ENCODE measurements at places on chromosomes 7 and 10.

GRCh38 chr10:8453587-8453986, 399.1 kb downstream of the GATA3 start:
- no peak for DNase-seq

DNA sequence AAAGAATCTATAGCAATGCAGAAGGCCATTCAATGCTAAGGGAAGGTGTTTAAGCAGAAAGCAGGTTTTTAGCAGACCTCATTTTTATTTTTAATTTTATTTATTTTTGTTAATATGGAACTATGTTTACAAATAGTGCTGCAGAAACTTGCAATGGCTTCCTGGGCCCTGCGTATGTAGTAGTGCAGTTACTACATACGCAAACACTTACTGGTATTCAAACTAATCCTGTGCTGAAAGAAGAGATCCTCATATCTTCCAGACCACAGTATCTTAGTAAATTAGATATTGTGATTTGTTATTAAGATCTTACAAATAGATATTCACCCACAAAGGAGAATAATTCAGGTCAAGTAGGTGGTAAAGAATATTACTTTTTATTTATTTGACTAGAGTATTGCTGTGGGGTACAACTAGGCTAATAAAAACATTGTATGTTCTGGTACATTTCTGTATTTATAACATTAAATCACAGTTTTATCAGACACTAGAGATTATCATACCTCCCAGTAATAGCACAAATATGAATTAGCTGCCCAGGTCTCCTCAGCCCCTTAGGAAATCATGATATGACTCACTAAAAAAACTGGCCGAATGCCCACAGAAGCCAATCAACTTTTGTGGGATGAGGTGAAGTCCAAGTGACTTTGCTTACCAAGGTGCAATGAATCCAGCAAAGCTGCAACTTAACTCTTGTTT, 57.6 kb downstream of the RNLS start:
- no peak for DNase-seq

DNA sequence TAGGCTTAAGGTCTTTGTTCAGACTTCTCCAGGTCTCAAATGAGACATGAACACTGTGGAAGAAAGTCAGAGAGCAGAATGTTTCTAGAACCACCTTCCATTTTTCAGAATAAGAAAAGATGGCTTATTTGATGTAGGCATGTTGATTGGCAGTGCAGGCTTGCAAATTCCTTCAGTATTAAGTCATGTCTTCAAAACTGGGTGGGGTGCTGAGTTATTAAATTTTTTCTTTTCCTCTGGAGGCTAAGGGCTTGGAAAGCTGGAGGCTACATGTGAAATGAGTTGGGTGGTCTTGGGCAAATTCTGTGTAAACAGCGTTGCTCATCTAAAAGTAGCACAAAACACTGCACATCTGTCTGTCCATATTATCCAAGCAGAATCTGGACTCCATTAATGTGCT, 62.8 kb downstream of the PRTFDC1 start:
- no peak for DNase-seq

- DNase-seq, result no peak
Observed at GRCh38 chr7:2830609-2831376, 13.3 kb downstream of the GNA12 start.

- DNase-seq, result no peak
Observed at GRCh38 chr7:336810-337566, 47.0 kb downstream of the FOXL3 start.

DNA sequence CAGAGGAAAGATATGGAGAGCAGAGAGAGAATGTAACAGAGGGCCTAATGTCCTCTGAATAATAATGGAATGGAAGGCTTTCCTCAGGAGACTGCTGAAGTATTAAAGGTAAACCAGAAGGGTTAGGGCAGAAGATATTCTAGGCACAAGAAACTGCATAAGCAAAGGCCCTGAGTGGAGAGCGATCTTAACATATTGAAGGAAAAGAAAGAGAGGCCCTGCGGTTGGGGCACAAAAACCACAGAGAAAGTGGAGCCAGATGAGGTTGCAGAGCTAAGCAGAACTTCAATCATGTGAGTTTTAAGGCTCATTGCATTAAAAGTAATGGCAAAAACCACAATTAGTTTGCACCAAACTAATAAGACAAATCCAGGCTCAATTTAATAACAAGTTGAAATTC, 115.8 kb upstream of the VSTM2A start:
- no peak for DNase-seq

DNA sequence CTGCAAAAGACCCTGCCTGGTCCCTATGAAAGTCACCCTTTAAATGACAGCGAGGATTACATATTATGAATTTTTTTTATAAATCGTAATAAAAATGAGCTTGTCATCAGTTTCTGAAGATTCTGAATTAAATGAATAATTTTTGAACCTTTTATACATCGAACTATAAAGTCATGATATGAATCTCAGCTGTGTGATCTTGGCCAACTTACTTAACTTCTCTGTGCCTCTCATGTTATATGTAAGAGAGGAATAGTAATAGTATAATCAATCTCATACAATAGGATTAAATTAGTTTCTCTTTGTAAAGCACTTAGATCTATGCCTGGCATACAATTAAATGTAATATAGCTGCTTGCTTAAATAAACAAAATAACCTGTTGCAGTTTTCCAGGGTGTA, 5.3 kb upstream of the ATOH7 start:
- DNase-seq, result no peak

GRCh38 chr10:101476383-101476782, 111.7 kb downstream of the POLL start:
- DNase-seq, result no peak

DNA sequence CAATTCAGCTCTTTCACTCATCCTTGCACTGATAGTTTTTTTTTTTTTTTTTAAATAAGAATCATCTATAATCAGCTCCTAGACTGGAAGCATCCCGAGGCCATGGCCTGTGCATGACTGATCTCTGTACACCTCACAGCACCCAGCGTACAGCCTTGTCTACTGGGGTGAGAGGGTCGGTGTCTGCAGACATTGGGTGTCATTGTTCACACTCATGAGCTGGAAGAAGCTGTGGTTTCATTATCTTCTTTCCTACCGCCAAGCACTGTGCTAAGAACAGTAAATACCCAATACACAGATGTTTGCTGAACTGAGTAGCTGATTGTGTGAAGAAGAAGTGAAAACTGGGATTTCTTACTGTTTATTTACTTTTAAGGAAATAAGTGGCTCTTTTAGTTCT, 123.6 kb downstream of the CLEC2L start:
- DNase-seq, result no peak

- no peak for DNase-seq
Observed at GRCh38 chr10:110170142-110170971, 37.0 kb upstream of the MXI1 start.

- no peak for DNase-seq
Observed at GRCh38 chr7:66683770-66684123, 55.1 kb downstream of the KCTD7 start.

GRCh38 chr7:30173058-30173897, 38.5 kb downstream of the MTURN start:
- peak; percentile 83 for DNase-seq

GRCh38 chr7:146090023-146090645, 26.5 kb upstream of the CNTNAP2 start:
- peak; percentile 65 for DNase-seq

- no peak for DNase-seq
Observed at GRCh38 chr7:130400120-130400572, 19.9 kb downstream of the CPA1 start.

- no peak for DNase-seq
Observed at GRCh38 chr10:90481326-90481923, 376.4 kb downstream of the HTR7 start.

DNA sequence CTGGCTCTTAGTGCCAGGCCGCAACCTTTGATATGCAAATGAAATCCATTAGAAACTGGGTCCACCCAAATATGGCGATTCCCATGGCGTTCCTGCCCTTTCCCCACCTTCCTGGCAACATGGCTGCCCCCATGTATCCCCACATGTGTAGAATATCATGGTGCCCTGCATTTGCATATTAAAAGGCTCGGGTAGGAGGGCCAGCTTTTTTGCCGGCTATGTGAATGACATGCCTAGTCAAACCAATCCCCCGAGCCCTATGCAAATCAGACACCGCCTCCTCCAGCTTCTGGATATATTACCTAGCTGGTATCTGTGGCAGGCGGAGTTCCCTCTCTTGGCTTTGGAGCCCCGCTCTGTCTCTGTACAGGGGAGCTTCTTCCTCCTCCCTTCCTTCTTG, 18.3 kb downstream of the MMS19 start:
- no peak for DNase-seq

DNA sequence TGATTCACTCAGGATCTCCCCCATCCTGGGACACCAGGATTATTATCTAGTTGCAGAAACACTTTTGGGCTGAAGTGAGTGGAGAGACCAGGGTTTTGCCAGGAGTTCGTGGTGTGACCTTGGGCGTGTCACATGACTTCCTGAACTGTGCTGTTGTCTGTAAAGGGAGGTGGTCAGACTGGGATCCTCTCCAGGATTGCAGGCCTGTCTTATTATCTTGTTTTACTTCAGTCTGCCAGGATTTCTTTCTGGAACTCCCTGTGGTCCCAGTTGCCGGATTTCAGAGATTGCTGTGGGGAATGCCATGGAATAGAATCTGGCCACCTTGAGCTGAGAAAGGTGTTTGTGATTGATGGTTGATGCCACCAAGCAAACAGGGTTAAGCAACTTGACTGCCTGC, 35.8 kb downstream of the CRCP start:
- peak; percentile 13 for DNase-seq

GRCh38 chr10:27285093-27285492, 44.5 kb upstream of the ACBD5 start:
- DNase-seq, result peak; percentile 2

DNA sequence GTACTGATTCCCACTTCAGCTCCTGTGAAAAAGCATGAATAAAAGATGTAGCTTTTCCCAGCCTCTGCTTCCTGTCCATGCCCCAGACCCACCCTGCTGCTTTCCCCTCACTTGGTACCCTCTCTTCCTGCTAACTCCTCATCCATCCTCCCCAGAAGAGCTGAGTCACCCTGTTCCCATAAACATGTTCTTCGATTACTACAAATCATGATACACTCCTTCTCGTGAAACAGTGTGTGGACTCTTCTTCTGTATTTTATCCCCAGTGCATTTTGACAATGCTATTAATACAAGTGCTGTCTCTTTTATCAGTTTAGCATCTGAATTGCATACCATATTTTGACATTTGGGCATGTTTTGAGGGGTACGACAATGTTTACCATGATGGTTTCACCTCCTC, 45.8 kb upstream of the SORBS1 start:
- no peak for DNase-seq

- DNase-seq, result peak; percentile 95
Observed at GRCh38 chr10:92052088-92052487, 128.5 kb downstream of the BTAF1 start.

DNA sequence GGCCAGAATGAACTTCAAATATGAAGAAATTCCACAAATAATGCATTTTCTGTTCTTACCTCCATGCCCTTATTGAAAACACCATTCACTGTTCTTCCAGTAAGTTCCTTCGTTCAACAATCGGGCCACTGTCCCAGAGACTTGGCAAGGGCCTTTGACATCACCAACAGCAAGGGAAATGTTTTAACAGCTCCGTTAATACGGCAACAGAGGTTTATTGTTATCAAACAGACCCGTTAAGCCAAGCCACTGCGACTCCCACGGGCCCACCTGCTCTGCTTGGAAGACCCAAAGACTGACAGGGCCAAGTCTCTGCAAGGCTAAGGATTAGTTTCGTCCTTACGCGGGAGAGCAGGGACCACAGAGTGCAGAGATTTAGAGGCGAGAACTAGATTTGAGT, 43.4 kb upstream of the LYZL1 start:
- peak; percentile 22 for DNase-seq

- no peak for DNase-seq
Observed at GRCh38 chr10:91797048-91797690, 1.1 kb upstream of the TNKS2 start.

- DNase-seq, result peak; percentile 3
Observed at GRCh38 chr10:112360308-112361270, 13.3 kb upstream of the ACSL5 start.

GRCh38 chr7:128108129-128108528, 76.9 kb upstream of the LRRC4 start:
- peak; percentile 91 for DNase-seq

- no peak for DNase-seq
Observed at GRCh38 chr10:102135956-102136526, 3.2 kb downstream of the PPRC1 start.

GRCh38 chr10:21724020-21724589, 190.1 kb downstream of the MLLT10 start:
- DNase-seq, result no peak

DNA sequence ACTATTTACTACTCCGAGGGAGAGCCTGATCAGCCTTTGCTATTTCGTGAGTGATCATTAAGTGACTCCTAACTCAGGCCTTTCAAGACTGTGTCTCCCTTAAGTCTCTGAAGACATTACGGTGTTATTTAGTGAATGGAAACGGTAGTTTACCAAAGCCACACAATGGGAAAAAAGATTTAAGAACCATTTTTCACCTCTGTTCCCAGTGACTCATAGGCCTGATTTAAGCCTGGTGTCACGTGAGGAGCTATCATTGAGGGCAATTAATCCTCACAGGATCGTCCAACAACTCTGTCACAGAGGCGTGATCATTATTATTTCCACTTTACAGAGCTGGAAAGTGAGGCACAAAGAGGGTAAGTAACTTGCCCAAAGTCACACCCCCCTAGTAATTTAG, 20.3 kb downstream of the C10orf90 start:
- no peak for DNase-seq

GRCh38 chr10:58756130-58756719, 243.6 kb downstream of the BICC1 start:
- DNase-seq, result no peak

- no peak for DNase-seq
Observed at GRCh38 chr7:40135317-40135610, 459 bp downstream of the SUGCT start.

DNA sequence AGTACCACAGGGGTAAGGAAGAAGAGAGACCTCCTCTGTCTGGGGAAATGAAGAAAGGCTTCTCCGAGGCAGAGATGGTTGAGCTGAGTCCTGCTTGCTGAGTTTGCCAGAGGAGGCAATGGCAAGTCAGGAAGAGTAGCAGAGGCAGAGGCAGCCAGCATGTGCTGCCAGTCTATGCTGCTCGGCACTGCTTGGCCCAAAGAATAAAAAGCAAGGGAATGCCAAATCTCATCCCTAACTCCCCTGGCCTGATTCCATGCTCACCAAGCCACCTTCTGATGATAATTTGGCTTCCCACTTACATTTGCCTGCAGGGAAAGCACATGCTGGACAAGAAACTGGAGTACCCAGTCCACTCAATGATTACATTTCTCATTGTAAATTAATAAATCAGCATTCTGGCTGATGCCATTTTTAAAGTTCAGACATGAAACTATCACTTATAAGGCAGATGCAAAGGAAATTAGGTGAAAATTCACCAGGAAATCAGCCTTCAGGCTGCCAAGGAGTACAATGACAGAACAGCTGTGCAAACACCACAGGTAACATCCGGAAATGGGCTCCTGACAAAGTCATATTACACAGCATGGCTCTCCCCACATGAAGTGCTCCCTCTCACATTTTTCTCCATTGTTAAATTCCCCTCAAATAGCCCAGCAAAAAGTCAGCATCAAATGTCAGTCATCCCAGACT, 245.9 kb downstream of the MTERF1 start:
- peak; percentile 93 for DNase-seq
